Stimulated activated CD4-positive, alpha-beta T cell treated with anti-CD3 and anti-CD28 coated beads, Interleukin-15, amount 100 ng/mL, for 1 hour (primary cell): ENCODE measurements at places on chromosomes 13 and 19.

DNA sequence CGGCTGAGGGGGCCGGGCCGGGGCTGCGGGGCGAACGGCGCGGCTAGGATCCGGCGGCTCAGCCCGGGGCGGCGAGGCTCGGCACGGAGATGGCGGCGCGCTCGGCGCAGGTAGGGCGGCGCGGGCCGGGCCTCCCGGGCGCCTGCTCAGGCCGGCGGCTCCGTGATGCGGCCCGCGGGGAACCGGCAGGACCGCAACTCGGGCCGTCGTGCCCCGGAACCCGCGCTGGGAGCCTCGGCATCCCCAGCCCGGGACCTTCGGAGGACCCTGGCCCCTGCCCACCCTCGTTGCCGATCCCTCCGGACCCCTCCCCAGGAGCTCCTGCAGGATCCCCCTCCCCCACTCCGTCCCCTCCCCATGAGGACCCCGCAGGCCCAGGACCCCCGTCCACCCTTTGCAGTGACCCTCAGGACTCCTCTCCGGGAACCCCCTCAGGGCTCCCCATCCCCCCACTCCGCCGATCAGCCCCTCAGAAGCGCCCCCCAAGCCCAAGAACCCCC lies 304 bp downstream of the EVI5L start:
- no peak for DNase-seq

GRCh38 chr13:114259974-114260373 lies 21.4 kb upstream of the UPF3A start:
- DNase-seq = no peak

DNA sequence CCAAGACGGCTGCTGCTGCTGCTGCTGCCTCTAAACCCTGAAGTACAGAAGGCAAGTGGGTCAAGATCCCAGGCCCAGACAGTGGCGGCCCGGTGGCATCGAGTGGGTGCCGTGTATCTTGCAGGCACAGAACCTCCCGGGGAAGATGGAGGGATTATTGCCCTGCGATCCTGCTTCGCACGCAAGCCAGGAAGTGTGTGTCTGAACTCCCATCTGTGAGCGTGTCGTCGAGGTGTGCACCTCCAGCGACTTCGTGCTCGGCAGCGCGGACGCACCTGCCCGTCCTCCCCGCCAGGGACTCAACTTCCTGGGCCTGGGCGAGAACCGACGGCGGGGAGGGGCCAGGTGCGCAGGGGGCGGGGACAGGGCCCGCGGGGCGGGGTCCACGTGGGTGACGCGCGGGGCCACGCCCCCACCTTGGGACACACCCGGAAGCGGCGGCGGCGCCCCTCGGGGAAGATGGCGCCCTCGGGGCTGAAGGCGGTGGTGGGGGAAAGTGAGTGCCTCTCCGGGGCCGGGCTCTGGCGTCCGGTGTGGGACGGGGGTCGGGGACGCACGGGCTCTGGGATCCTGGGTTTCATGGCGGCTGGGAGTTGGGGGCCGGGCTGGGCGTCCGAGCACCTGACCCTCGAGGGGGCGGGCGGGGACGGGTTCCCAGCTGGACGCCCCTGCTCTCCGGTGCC lies at the start of gene STXBP2:
Gene STXBP2 (plus strand): TSS at position 420 of the 683 bp plus-strand sequence. CDS start 40 bp downstream, at position 460.
- peak; percentile 93 for DNase-seq

GRCh38 chr19:7624810-7625209 lies 4.5 kb downstream of the XAB2 start:
- DNase-seq = no peak

GRCh38 chr13:44312834-44313551 lies 60.6 kb upstream of the SERP2 start:
- DNase-seq = no peak

DNA sequence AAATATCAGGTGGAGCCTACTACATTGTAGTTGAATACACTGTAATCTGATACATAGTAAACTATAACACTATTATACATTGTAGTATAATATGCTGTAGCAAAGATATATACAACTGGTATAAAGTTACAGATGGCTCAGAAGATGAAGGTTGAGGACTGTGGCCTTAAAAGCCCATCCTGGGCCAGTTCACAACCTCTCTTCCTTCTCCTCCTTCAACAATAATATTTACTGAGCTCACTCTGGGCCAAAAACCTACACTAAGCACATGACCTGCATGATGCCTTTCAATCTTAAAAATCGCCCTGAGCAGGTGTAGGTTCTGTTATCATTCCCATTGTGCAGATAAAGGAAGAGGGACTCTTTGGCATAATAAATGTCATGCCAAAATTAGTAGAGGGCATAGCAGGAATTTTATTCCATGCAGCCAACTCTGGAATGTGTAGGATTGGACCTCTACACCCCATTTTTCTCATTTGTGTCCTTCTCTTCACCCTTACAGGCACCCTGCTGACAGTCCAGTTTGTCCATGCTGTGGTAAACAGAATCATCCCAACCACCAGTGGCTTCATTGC lies 14.6 kb upstream of the SIN3B start:
- no peak for DNase-seq

- no peak for DNase-seq
Observed at GRCh38 chr19:3984584-3984907, 717 bp downstream of the EEF2 start.

- DNase-seq = no peak
Observed at GRCh38 chr19:7540761-7541474, 5.4 kb downstream of the PNPLA6 start.

DNA sequence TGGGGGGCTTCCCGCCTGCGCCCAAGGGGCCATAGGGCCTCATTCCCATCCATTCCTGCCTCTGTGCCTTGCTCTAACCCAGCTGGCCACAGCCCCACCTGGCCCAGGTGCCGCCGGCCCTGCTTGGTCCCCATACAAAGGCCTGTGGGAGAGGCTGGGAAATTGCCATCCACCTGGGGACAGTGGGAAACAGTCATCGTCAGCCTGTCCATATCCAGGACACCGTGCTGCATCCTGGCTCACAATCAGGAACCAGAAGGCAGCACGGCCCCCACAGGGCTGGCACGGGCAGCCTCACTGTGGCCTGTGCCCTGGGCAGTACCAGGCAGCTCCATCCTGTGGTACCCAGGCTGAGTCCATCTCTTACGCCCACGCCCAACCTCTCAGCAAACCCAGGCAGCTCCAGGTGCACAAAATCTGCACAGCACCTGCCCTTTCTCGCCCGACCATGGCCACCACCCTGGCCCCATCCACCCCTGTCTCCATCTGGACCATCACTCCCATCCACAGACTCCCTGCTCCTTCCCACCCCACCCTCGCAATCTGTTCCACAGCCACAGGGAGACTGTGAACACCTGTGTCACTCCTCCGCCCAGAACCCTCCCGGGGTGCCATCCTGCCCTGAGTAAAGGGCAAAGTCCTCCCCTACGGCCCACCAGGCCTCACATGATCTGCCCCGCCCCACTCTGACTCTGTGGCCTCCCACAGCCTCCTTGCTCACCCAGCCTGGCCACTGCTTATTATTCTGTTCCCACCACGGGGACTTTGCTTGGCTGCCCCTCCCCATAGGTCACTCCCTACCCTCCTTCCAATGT lies 21.1 kb upstream of the FBXO27 start:
- no peak for DNase-seq

GRCh38 chr19:13952931-13953531 lies 722 bp downstream of the DCAF15 start:
- no peak for DNase-seq

DNA sequence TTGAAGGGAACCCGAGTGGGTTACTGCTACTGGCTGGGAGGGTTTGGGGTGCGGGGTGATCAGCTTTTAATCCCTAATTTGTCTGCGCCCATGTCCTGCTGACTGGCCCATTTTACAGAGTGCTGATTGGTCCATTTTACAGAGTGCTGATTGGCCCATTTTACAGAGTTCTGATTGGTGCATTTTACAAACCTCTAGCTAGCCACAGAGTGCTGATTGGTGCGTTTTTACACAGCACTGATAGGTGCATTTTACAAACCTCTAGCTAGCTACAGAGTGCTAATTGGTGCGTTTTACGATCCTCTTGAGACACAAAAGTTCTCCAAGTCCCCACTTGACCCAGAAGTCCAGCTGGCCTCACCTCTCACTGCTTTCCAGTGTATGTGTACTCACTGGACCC lies 43.2 kb downstream of the MTMR6 start:
- DNase-seq = no peak

DNA sequence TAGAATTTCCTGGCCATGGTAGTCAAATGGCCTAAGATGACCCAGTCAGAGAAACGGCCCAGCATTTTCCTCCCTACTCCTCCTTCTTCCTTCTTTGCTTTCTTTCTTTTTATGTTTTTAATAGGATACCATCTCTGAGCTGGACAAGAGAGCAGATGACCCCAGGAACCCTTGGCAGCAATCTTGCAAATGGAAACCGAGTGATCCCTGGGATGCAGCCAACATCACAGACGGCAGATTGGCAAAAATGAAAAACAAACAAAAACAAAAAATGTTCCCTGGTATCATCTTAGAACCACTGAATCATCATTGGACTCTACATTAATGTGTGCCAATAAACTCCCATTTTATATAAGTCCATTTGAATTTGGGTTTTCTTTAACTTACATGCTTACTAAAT lies 424.4 kb downstream of the FGF14 start:
- DNase-seq = no peak

GRCh38 chr13:110248449-110249143 lies 58.4 kb downstream of the COL4A1 start:
- DNase-seq = no peak

DNA sequence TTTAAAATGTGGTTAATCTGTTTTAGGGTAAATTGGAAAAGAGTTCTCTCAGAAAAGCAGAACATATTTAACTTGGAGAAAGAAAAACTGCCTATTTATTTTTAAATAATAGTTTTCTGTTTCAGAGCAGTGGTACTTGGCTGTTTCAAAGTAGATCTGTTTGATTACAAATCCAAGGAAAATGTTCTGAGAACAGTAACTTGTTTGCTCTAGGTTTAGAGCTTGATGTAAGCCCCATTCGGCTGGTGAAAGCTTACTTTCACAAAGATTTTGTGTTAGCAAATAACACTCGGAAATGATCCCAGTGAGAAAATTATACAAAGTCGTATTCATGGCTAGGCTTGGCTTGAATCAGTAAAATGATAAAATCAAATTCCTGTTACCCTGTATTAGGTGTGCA lies 395.8 kb upstream of the GPC6 start:
- DNase-seq = no peak

- no peak for DNase-seq
Observed at GRCh38 chr13:108315273-108315672, 45.8 kb downstream of the TNFSF13B start.

DNA sequence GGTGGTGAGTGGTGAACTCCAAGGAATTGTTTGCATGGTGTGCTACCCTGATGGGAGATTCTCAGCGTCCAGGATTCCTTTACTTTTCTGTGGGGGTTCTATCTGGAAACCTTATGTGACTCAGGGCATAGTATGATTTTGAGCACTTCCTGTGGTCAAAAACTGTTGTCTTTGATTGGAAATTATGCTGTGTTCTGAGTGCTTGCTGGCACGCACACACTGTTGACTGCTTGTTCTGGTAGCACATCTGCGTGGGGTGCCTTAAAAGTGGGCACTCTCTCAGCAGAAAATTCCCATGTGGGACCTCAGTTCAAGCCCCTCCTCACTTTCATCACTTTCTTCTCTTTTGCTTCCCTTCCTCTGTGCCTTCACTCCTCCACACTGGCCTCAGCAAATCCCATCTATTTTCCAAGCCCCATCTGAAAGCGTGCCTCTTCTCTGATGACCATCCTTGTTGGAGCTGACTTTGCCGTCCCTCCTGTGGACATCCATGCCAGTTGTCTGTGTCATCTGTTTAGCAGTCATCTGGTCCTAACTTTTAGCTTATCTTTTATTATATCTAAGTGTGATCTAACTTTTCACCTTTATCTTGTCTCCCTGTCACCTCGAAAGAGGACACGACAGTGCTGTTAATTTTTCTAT lies 56.4 kb upstream of the NPAS1 start:
- no peak for DNase-seq

DNA sequence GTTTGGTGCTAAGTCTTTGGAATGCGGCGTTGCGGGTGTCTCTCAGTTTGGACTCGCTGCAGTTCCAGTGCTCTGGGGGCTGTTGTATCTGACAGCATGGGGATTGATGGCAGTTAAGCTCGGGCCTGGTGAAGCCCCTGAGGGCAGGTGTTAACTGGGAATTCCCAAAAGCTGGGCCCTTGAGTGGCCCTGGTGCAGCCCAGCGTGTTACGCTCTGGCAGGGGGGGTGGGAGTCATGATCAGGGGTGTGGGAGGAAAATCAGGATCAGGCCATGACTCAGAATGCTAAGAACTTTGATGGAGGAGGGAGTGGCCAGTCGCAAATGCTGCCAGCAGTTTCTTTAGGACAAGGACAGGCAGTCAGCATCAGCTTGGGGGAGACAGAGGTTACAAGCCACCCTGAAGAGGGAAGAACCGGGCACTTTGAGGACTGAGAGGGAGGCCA lies 19.6 kb downstream of the AP2A1 start:
- no peak for DNase-seq

DNA sequence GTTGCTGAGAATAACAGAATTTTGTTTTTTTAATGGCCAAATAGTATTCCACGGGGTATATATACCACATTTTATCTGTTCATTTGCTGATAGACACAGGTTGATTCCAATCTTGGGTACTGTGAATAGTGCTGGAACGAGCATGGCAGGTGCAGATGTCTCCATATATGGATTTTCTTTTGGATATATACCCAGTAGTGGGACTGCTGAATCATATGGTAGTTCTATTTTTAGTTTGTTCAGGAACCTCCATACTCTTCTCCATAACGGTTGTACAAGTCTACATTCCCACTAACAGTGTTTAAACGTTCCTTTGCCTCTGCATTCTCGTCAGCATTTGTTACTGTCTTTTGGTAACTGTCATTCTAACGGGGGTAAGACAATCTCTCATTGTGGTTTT lies 17.3 kb downstream of the ANKRD10 start:
- DNase-seq = no peak

DNA sequence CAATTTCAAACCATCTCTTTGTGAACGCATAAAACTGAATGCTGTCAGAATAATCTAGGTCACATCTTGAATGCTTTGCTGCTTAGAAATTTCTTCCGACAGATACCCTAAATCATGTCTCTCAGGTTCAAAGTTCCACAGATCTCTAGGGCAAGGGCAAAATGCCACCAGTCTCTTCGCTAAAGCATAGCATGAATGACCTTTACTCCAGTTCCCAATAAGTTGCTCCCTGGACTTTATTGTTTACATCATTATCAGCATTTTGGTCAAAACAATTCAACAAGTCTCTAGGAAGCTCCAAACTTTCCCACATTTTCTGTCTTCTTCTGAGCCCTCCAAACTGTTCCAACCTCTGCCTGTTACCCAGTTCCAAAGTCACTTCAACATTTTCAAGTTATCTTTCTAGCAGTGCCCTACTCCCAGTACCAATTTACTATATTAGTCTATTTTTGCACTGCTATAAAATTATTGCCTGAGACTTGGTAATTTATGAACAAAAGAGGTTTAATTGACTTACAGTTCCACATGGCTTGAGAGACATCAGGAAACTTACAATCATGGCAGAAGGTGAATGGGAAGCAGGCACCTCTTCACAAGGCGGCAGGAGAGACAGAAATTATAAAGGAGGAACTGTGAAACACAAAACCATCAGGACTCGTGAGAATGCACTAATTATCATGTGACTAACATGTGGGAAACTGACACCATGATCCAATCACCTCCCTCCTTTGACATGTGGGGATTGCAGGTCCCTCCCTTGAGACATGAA lies 77.0 kb downstream of the SPRY2 start:
- no peak for DNase-seq
